Fibroblast of upper back skin (primary cell): ENCODE measurements at places on chromosomes 1 and 21.
A peak's percentile ranks its signal among the peaks of the same experiment; 100 is the strongest.

DNA sequence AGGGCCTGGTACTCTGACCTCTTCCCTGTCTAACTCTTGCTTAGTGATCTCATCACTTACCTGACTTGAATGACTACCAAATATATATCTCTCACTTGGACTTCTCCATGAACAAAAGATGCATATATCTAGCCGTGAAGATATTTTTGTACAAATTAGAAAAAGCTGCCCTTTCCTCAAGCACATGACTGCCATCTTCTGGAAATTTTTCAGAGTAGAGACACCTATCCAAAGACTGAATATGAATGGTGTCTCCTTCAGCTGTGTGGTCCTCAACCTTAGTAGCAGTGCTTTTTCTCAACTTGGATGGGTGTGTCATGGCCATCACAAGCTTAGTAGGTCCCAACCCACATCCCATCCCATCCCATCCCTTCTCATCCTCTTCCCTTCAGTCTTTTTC lies 142.3 kb downstream of the DNM3 start:
- DNase-seq, result peak; percentile 46

GRCh38 chr1:83547901-83548300 lies 451.0 kb downstream of the TTLL7 start:
- DNase-seq, result peak; percentile 96

DNA sequence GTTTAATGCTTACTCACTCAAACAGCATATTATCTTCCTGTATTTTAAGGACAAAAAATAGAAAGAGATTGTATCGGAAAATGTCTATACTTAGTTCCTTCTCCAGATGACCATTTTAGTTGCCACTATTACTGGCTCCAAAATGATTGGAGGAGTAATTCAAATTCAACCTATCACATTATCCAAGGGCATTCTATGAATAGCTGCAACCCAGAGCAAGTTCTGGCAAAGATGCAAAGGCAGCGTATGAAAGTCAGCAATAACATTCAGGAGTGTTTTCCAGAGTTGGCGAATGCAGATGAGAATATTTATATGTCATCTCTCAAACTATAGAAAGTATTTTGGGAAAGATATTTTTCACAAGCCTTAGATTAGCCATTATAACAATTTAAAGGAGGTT lies 389.8 kb upstream of the ADGRL2 start:
- DNase-seq, result no peak

DNA sequence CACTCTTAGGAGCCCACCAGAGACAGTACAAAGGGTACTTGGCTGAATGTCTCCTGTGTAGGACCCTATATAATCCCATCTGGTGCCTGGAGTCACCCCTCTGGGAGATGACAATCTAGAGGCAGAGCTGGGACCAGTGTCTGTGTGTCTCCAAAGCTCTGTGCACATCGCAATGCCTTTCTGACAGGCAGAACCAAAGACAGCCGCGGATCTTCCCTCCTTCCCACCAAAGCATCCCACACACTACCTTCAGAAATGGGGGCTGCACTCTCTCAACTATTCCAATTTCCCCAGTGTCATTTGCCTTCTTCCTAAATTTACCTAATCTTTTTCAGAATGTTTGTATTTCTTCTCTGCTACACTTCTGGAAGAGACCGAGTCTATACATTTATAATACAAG lies 12.0 kb downstream of the PGBD5 start:
- no peak for DNase-seq

GRCh38 chr21:41875086-41875485 lies 4.1 kb downstream of the PRDM15 start:
- DNase-seq, result no peak

- DNase-seq, result no peak
Measured at GRCh38 chr1:203322500-203323179, 17.3 kb downstream of the BTG2 start.

GRCh38 chr1:99218572-99218971 lies 45.7 kb upstream of the PLPPR4 start:
- DNase-seq, result no peak

GRCh38 chr1:95287825-95288224 lies 53.8 kb downstream of the RWDD3 start:
- DNase-seq, result no peak

DNA sequence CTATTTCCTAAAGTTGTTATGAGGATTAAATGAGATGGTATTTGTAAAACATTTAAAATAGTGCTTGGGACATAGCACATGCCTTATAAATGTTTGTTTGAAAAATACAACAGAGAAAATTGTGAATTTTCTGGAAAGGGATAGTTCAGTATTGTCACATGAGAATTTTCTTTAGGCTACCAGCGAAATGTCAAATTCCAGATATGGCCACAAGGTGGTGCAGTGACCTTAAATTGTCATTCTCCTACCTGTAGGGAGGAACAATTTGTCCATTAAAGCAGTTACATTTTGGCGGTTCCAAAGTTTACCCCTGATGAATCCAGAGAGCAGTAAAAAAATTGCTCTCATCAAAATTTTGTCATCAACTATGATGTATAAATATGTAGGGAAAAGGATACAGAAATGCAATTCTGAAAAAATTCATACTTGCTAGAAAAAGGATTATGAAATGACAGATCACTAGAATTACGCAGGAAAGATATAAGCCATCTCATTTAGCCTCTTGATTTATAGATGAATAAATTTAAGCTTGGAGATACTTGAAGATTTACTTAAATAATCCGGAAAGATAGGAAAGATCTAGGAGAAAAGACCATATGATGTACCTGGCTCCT lies 50.2 kb upstream of the TSHB start:
- peak; percentile 53 for DNase-seq

GRCh38 chr1:159152031-159152430 lies 19.4 kb upstream of the CADM3 start:
- no peak for DNase-seq

- DNase-seq, result no peak
Measured at GRCh38 chr1:60949154-60949825, 133.1 kb upstream of the NFIA start.

DNA sequence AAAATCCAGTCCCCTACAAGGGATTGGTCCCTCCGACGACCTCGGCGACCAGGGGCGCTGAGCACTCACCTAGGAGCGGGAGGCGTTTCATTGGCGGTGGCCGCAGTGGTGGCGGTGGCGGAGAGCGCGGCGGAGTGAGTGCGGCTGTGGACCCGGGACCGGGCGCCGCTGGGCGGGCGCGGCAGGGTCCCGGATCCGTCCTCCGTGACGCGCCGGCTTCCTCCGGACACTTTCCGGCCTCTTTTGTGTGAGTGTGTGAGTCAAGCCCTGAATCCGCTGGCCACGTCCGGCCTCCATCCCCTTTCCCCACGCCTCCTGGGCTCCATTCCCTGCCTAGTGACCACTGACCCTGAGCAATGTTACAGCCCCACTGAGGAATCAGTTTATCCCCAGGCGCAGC lies at the start of gene ADGRL4:
Gene ADGRL4 (minus strand): TSS at position 167 of the 400 bp plus-strand sequence. CDS start 76 bp downstream, at position 91.
- DNase-seq, result peak; percentile 41

DNA sequence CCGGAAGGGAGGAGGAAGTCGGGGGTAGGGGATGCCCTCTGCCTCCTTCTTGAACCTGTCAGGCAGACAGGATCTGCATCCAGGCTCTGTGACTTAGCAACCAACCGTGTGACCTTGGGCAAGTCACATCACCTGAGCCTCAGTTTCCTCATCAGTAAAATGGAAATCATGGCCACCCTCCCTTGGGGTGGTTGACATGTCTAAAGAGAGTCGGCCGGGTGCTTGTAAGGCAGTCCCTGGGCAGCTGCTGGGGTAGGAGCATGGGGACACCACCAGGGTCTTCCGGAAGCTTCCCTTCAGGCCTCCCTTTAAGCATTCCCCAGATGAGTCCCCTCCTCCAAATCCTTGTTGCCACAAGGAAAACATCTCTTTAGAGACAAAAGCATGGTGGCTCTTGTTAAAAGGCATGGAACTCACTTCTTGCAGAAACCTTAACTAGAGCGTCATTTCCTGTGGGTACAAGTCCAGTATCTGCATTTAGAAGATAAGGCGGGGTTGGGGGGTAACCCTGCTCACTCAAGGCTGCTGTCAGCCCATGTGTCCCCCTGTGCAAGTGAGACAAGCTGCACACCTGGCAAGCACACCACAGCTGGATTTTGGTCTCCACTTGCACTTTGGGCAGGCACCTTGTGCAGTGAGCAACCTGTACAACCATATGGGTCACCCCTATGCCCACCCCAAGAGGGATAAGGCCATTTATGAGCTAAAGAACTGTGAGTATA lies 10.4 kb downstream of the CLCNKB start:
- DNase-seq, result no peak

DNA sequence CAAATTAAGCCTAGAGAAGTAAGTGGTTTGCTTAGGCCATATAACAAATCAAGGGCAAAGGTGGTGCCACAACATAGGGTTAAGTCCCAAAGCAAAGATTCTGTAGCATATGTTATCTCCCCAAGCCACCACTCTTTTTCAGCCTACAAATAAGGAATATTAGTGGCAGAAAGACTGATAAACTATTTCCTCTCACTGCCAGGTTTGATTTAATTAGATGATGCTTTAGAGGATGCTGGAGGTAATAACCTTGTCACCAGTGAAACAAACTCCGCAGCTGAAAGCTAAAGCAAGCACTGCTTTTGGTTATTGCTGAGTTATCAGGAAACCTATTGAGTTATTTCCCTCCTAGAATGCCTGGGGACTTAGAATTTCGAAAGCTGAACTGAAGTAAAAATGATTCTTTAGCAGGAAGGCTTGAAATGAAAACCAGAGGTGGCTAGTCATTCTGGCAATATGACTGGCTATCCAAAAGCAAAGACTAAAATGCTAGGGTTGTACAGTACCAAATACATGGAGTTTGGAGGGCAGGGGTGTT lies 145.2 kb downstream of the SYT2 start:
- no peak for DNase-seq

DNA sequence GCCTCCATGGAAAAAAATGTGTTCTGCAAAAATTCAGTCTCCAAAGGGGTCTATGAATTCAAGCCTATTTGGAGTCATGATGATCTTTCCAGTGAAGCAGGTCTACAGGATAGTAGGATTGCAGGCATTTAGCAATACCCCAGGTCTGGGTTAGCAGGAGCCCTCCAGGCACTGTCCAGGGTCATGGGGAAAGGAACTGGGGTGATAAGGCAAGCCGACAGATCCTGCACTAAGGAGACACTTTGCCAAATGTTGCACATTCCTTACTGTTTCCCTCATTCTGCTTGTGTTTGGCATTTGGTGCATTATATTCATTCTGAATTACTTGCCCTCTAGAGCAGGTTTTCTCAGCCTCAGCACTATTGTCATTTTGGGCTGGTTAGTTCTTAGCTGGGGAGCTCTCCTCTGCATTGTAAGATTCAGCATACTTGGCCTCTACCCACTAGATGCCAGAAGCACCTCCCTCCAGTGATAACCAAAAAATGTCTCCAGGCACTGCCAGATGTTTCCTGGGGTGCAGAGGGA lies 333.3 kb upstream of the PLXNA2 start:
- DNase-seq, result no peak
